ENCODE measurements at places on chromosomes 2 and 18.

DNA sequence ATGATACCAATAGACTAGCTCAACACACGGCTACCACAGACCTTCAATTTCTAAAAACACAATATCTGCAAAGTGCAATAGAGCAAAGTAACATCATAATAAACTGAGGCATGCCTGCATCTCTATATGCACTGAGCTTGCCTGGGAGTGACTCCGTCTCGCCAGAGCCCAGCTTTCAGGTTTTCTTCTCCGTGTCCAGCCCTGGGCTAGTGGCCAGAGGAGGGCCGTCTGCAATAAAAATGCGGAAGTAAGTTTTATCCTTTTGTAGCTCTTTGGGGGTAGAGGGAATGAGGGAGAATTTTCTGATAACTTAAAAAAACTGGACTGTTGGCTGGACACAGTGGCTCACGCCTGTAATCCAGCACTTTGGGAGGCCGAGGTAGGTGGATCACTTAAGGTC lies 41.0 kb upstream of the GPR17 start:
- DNase-seq: no peak

DNA sequence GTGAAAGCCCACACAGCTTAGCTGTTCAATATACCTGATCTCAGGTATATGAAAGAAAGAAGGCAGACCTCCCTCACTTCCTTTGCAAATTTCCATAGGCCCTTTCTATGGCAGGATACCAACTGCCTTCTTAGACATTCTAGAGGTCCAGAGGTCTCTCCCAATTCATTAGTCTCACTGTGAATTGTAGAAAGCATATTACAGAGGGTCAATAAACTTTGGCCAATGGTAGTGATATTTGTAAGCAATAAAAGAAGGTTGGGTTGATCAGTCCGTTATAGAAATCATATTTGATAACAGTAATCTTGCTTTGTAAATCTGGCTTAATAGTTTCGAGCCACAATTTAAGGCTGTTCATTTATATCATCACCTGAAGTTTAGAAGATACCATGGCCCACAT lies 50.7 kb upstream of the ATP8B1 start:
- DNase-seq: no peak

DNA sequence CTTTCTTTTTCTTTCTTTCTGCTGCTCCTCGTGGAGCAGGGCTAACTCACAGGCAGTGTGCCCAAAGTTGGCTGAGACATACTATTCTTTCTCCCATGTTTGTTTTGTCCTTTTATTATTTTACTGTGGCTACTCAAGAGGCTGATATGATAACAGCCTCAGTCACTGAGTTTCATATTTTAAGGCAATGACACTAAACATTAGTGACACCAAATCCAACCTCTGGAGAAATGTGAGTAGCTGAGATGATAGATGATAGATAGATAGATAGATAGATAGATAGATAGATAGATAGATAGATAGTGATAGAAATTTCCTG lies 45.8 kb upstream of the GLS start:
- DNase-seq: no peak

- no peak for DNase-seq
Measured at GRCh38 chr2:44674473-44675284, 266.8 kb upstream of the SIX3 start.

GRCh38 chr2:198325359-198325758 lies 521.0 kb downstream of the PLCL1 start:
- DNase-seq: no peak

DNA sequence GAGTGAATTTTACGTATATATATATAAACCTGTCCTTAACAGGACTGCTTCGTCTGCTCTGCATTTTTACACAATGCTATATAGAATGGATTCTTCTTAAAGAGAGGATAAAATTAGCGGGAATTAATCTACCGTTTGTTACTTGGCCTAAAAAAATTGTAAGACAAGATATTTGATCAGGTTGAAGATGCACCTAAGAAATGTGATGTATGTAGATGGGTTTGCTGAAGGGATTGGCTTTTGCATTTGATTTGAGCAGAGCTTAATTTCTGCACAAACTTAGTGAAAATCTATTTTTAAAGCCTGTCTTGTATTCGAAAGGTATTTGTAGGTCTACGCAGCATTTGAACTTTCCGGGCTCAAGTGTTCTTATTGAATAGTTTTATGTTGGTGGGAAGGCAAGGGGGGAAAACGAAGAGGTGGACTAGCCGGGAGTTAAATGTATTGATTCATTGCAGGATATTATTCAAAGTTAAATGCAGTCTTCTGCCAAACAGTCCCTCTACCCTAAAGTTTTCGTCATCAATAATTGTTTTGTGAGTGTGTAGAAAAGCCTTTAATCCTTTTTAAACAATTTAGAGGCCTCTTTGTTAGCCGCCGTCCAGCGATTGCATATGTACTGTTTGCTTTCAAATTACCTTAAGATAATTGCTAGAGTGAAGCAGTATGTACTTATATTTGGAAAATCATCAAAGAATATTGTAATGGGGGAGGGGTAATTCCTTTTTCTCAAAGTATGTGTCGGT lies 1.2 kb downstream of the PPP1CB start:
- no peak for DNase-seq

DNA sequence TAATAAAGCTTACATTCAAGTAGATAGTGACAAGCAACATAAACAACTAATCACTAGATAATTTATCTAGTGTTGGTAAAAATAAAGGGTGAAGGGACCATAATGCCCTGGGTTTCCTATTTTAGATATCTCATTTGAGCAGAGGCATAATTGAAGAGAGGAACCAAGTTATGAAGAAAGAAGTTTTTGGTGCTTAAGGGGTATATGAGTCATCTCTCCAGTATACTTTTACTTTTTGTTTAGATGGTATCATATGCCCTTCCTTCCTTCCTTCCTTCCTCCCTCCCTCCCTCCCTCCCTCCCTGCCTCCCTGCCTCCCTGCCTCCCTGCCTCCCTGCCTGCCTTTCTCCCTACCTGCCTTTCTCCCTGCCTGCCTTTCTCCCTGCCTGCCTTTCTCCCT lies 1053.5 kb upstream of the CELF4 start:
- DNase-seq: no peak

- no peak for DNase-seq
Measured at GRCh38 chr18:77090546-77091174, 41.9 kb downstream of the MBP start.

GRCh38 chr2:73503992-73504570 lies 118.4 kb downstream of the ALMS1 start:
- DNase-seq: no peak

DNA sequence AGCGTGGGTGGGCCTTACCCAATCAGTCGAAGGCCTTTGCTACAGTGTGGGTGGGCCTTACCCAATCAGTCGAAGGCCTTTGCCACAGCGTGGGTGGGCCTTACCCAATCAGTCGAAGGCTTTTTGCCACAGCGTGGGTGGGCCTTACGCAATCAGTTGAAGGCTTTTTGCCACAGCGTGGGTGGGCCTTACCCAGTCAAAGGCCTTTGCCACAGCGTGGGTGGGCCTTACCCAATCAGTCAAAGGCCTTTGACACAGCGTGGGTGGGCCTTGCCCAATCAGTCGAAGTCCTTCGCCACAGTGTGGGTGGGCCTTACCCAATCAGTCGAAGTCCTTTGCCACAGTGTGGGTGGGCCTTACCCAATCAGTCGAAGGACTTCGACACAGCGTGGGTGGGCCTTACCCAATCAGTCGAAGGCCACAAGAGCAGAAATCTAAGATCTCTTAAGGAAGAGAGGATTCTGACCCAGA lies 16.3 kb upstream of the GAL3ST2 start:
- DNase-seq: no peak
